Activated naive CD4-positive, alpha-beta T cell (primary cell): ENCODE measurements at places on chromosomes 2 and 18.

GRCh38 chr2:17540093-17540812 is at the start of gene VSNL1:
TSS of gene VSNL1 (plus strand) at chr2:17540696. CDS start at chr2:17592075, 51,379 bp downstream.
- DNase-seq, result no peak

GRCh38 chr18:63247506-63247905 is 72.1 kb downstream of the BCL2 start:
- DNase-seq, result no peak

DNA sequence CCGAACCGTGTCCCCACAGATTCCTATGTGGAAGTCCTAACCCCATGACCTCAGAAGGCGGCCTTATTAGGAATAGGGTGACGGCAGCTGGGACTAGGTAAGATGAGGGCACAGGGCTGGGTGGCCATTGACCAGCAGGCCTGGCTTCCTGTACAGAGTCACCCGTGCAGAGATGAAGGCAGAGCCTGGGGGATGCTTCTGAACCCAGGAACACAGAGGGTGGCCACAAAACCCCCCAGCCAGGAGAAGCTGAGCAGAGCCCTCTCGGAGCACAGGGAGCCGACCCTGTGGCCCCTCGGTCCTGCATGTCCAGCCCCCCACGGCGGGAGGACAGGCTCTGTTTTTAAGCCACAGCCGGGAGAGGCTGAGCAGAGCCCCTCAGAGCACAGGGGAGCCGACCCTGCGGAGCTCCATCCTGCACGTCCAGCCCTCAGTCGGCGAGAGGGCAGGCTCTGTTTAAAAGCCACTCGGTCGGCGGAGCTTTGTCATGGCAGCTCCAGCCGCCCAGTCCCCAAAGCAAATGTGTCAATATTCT is 2.7 kb downstream of the PDCD1 start:
- no peak for DNase-seq

GRCh38 chr18:37537868-37538525 is 27.6 kb downstream of the CELF4 start:
- DNase-seq, result peak; percentile 1

- DNase-seq, result no peak
Measured at GRCh38 chr2:3665886-3666612, 8.0 kb downstream of the ALLC start.

- no peak for DNase-seq
Measured at GRCh38 chr2:169360984-169361705, 1.2 kb downstream of the LRP2 start.

GRCh38 chr18:36179562-36180355 is 7.5 kb upstream of the MOCOS start:
- DNase-seq, result no peak

DNA sequence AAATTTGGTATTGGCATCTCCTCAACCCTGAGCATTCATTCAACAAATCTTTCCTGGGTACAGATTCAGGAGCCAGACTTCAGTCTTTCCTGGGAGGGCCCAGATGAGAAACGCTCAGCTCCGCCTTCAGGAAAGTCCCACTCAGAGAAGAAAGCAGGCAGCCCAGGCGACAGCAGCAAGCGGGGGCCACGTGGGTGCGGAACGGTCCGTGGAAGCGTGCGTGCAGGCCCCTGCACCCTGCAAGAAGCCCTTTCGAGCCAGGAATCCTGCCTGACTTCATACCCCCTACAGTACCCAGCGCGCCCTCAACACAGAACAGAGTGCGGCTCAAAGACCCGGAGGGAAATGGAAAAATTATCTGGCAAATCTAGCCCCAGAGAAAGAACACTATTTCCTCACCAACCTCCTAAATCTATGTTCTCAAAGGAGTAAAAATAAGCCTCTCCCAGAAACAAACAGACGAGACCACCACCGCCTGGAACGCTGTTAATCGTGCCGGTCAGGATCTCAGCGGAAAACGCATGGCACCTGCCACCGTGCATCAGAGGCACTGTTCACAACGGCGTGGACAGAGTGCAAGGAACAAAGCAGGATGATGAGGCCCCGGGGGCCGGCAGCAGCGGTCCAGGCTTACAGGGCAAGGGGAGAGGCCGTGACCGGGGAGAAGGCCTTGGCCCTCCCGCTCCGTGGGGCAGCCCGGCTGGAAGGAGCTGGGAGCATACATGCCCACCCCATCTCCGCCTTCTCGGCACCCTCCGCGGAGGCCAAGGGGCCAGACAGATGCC is 318.3 kb downstream of the EIPR1 start:
- DNase-seq, result no peak

DNA sequence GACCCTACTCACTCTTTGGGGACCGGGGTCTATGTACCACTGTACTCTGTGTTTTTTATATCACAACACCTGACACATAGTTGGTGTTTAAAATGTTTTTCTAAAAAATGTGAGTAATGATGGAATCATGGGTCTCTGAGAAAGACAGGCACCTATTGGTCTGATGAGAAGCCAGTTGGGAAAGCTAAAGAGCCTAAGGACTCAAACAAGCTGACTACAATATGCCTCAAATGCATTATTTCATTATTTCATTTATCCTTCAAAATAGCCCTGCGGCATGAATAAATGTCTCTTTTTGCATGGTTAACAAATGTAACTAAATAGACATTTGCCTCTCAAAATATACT is 102.9 kb upstream of the SCN1A start:
- DNase-seq, result no peak
